ENCODE measurements at places on chromosomes 5 and 9.

GRCh38 chr9:27441741-27442070, 82.4 kb upstream of the IFNK start:
- DNase-seq = no peak

DNA sequence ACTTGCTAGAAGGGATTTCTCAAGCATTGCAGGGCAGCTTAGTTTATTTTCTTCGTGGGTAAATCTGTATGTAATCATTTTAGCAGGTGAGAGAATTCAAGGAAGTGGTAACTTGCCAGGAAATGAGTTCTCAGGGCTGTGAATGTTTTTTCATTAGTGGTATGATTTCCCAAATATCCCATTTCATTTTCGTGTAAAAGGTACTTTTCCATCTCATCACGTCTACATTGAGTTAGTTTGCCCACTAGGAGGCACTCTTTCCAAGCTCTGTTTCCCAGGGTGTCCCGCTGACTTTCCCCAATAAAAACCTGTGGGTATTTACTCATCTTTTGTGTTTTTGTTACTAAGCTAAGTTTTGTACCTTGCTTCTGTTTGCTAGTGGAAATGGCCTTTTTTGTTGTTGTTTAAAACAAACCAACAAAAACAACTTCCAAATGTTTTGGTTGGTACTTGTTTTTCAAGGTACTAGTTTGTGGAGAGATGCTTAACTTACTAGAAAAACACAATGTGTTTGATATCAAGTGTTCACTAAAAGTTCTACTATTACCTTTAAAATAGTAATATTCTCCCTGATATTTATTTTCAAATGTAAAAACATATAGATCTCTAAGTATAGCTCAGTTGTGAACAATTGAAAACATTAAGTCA, 373.6 kb downstream of the ADGRV1 start:
- DNase-seq = peak; percentile 11

DNA sequence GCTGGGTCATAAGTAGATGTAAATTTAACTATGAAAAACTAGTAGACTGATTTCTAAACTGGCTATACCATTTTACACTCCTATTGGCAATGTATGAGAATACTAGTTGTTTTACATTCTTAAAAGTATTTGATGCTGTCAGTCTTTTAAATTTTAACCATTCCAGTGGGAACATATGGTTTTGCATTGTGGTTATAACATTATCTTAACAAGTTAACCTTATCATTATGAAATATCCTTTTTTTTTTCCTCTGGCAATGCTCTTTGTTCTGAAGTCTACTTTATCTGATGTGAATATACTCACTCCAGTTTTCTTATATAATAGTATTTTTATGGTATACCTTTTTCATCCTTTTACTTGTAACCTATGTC, 548.9 kb upstream of the CLINT1 start:
- DNase-seq = no peak

- peak; percentile 64 for DNase-seq
Measured at GRCh38 chr9:112719241-112719691, 1.3 kb upstream of the INIP start.

DNA sequence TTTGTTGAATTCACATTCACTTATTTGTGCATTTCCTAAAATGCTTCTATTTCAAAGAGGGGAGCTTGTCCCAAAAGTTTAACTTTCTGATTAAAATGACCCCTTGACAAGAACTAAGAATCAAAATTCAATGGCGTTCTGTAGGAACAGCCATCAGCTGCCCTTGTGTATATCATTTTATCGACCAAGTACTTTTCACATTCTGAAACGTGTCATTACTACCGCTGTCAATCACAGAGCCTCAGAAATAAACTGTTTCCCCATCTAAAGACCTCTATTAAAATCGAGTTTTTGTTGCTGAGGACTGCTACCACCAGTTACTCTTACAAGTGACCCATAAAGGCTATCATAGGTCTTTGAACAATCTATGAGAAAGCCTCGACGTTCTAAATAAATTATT, 1.6 kb upstream of the FOXD1 start:
- no peak for DNase-seq

GRCh38 chr5:97115932-97116331, 26.5 kb downstream of the LIX1 start:
- no peak for DNase-seq

GRCh38 chr9:92180669-92181181, 65.5 kb upstream of the SPTLC1 start:
- DNase-seq = peak; percentile 67

DNA sequence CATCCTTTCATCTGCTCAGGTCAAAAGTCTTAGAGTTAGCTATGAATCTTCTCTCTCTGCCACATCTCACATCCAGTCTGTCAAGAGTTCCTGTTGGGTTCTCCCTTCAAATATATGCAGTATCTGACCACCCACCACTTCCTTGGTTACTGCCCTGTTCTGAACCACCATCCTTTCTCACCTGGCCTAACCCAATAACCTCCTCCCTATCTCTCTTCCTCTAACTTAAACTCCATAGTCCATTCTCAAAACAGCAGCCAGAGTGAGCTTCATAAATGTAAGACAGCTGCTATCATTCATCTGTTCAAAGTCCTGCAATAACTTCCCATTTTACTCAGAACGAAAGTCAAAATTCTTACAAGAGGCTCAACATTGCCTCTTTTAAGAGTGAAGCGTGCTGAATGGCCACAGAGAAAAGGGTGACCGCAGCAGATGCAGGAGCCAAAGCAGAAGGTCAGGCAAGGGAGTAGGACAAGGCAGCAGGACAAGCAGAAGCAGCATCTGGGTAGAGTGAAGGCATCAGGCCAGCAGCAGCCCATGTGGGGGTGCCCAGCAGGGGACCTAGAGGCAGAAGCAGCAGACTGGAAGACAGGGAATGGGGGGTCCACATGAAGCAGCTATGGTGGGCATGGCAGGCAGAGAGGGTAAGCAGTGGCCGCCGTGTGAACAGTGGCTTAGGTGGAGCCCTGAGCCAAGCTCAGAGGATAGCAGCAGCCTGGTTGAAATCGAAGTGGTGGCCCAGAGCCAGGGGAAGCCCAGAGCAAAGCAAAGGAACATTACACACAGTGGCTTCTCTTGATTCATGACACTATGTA, 39.3 kb upstream of the CDC42SE2 start:
- DNase-seq = no peak
